ENCODE measurements at places on chromosomes 3 and 15. TPM values are rescaled to one million over a fixed set of nuclear protein-coding genes. Genes with fewer than 3 reads are reported as not detected.

Gene HCLS1
- 8.0 TPM for polyA plus RNA-seq

Gene MYL3
- polyA plus RNA-seq: 2.5 TPM

Gene CLRN1
- 0.24 TPM for polyA plus RNA-seq

Gene CNTN3
- polyA plus RNA-seq: 16.7 TPM

Gene COL7A1
- polyA plus RNA-seq: 30.9 TPM
